ENCODE measurements at places on chromosomes 6 and 20. TPM values are rescaled to one million over a fixed set of nuclear protein-coding genes. Genes with fewer than 3 reads are reported as not detected.

HLA-DQB2 gene
- polyA plus RNA-seq = 6.2 TPM

SYNDIG1 gene
- polyA plus RNA-seq = 2.1 TPM

MTFR2 gene
- polyA plus RNA-seq = 21.1 TPM

CYP39A1 gene
- polyA plus RNA-seq = 6.5 TPM

CST5 gene
- not detected for polyA plus RNA-seq

TINAG gene
- not detected for polyA plus RNA-seq

Measured in testis (tissue), 5 donors.